ENCODE measurements at places on chromosomes 1 and 21.

GRCh38 chr1:233518344-233518743 is 95.6 kb upstream of the KCNK1 start:
- DNase-seq, result no peak

DNA sequence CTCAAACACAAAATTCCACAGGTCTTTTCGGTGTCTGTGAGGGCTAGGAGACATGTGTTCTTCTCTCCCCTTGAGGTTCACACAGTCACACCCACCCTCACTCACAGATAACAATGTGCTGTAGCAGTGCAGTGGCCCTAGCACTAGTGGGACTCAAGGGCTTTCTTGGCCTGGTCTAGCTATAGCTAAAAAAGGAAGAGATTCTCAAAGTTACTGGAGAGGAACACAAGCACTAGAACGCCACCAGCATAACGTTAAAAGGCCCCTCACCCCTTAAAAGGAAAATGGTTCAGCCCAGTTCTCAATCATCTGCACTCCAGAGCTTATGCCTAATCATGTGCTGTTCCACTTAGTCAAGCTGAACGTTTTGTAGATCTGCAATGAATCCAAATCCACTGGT is 39.5 kb downstream of the RGS8 start:
- DNase-seq, result no peak

DNA sequence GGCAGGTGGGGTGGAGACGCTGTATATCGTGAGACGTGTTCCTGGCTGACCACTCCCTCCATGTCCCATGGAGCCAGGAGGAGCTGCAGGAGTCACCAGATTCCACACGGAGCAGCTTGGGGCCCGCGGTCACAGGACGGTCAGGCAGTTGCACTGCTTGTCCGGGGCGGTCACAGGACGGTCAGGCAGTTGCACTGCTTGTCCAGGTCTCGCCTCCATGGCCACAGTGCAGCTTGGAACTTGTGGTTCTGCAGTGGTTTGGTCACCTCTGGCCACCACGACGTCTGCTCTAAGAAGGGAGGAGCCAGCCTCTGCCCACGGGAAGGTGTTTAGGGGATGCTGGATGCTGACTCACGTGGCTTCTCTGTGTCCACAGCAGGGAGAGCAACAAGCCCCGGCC is 33.0 kb downstream of the SLX9 start:
- no peak for DNase-seq

DNA sequence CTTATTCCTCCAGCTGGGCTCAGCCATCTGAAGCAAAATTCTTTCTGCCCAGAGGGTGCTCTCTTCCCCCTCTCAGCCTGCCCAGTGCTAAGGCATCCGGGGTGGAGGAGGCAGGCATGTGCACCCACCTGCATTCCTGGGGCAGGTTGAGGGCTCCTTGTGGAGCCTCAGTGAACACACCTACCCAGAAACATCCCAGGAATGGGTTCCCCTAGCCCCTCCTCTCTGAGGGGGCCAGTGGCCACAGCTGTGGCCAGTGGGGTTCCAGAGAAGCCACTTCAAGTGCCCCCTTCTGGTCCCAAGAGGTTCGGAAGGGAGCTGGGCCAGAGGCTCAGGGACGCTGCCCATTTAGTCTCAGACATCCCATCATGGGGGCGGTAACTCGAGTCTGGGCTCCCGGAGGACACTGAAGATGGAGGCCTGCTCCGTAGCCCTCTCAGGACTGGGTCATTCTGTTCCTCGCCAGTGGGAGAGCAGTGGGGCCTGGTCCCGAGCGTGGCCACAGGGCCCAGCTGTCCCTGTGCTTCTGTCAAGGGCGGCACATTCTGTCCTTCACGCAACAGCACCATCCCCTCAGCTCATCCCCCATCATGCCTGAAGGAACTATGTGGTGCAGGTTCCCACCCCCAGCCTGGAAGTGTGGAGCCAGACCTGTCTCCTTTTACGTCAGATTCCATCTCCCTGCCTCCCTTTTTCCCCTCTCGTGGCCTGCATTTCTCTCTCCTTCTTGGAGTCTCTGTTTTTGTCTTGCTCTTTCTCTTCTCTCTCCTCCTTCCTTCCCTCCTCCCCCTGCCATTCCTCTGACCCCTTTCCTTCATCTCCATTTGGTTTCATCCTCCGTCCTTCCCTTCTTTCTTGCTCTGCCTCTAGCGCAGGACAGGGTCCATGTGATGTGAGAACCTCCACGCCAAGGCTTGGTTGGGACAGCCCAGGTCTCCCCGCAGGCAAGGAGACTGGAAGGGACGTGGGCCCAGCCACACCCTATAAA is 49.6 kb upstream of the KDM4A start:
- no peak for DNase-seq

GRCh38 chr1:211742889-211743529 is 67.6 kb upstream of the NEK2 start:
- no peak for DNase-seq

- DNase-seq, result no peak
These were observed 6.0 kb downstream of the LORICRIN start for GRCh38 chr1:153265457-153265856.

DNA sequence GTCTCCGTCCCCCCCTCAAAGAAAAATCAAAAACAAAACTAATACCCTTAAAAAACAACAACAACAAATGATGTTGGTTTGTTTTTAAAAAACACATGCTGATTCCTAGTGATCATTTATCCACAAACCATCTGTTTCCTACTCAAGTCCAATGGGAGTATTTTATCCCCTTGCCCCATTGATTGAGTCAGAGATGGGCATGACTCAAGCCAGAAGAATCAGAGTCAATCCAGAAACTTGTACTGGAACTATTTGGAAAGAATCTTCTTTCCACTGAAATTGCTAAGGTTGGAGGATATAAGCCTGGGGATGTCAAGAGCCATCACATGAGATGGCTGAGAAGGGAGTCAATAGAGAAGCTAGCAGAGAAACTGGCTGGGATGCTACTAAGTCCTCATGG is 176.4 kb downstream of the MIS18A start:
- no peak for DNase-seq

GRCh38 chr1:160658814-160659193 is 12.0 kb upstream of the SLAMF1 start:
- no peak for DNase-seq

- DNase-seq, result no peak
These were observed 243.6 kb upstream of the TMEM51 start for GRCh38 chr1:14909920-14910460.

- DNase-seq, result no peak
These were observed 4.6 kb downstream of the CRYBG2 start for GRCh38 chr1:26349188-26349876.
